ENCODE measurements at places on chromosomes 4 and X. TPM values are rescaled to one million over a fixed set of nuclear protein-coding genes. Genes with fewer than 3 reads are reported as not detected.

GRCh38 chr4:79030973-79031372, 91.7 kb upstream of the PAQR3 start:
- no peak for DNase-seq
- H3K4me3 ChIP-seq: no peak overlapping the region
- H3K36me3 ChIP-seq: no peaks in the 10 kb centered on the region
- H3K4me1 ChIP-seq: no peaks in the 10 kb centered on the region
- no peak overlapping the region for H3K27ac ChIP-seq

GRCh38 chr4:17812125-17812524, 1.3 kb downstream of the NCAPG start:
- DNase-seq: no peak
- no peak overlapping the region for H3K4me3 ChIP-seq
- H3K27ac ChIP-seq: no peak overlapping the region
- no peaks in the 10 kb centered on the region for H3K27me3 ChIP-seq
- no peaks in the 10 kb centered on the region for H3K36me3 ChIP-seq
- H3K4me1 ChIP-seq: peaks cover 23% of the 10 kb centered on the region

DNA sequence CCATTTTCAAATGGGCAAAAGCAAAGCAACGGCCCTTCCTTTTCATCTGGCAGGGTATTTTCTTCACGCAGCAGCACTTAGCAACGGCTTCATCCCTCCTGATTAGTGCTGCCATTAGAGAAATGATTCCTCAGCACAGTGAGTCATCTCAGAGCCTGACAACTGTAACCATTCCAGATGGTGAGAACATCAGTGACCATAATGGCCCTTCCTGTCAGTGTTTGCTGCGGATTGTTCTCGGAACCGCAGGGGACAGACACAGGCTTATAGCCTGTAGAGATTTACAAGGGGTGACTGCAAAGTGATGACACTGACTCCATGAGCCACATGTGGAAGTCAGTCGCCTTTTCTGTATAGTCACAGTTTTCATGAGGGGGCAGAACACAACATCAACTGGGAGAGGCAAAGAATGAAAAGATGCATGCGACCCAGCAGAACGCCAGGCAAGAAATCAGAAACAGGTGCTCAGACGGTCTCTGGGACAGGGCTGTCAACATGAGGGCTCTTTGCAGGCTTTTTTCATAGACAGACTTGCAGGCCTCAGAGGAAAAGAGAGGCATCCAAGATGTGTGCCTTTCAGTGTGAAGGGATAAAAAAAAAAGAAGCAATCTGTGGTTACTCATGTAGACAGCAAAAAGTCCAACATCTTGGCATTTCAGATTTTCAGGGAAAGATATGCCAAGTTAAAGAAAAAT, 69.9 kb upstream of the FBXW7 start:
- no peak overlapping the region for H3K4me3 ChIP-seq
- H3K27me3 ChIP-seq: no peaks in the 10 kb centered on the region
- no peak overlapping the region for H3K27ac ChIP-seq
- H3K4me1 ChIP-seq: no peaks in the 10 kb centered on the region
- DNase-seq: no peak

GRCh38 chrX:45191820-45192409, 8.8 kb downstream of the DIPK2B start:
- no peak overlapping the region for H3K4me3 ChIP-seq
- DNase-seq: no peak
- no peak overlapping the region for H3K27ac ChIP-seq
- peaks cover 6% of the 10 kb centered on the region for H3K27me3 ChIP-seq
- no peaks in the 10 kb centered on the region for H3K36me3 ChIP-seq

DNA sequence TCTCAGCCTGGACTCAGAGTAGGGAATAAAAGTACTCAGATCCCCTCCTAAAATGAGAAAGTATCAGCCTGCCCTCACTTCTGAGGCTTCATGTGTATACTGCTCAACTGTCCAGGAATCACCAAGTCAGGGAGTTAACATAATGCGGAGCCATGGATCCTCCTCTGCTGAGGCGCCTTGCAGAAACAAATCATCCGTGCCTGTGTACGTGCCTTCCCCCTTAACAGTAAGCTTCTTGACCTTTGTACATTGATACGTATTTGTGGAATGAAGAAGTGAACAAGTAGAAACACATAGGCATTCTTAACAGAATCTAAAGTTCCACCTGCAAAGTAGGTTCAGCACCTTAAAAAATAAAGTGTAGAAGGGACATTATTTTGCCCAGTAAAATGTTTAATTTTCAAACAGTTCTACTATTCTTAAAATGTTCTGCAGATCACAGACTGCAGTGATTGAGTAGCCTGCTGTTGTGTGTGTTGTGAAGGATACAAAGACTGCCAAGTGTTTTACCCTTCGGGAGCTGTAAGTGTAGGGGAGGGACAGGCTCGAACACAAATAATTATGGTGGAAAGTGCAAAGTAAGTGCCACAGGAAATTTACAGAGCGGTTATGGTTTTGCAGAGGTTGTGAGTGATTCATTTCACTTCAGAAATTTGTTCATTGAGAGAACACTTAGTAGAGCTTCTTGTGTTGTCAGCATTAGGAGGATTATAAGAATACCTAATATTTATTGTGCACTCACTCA, 61.9 kb downstream of the ARHGAP10 start:
- no peaks in the 10 kb centered on the region for H3K36me3 ChIP-seq
- no peaks in the 10 kb centered on the region for H3K27me3 ChIP-seq
- H3K4me3 ChIP-seq: no peak overlapping the region
- H3K27ac ChIP-seq: no peak overlapping the region

Gene MAGEC1
- total RNA-seq: not detected

Gene HSPA4L
- 17.7 TPM for total RNA-seq

Data from colonic mucosa (tissue), 4 donors.